ENCODE measurements at places on chromosomes 3 and 15. TPM values are rescaled to one million over a fixed set of nuclear protein-coding genes. Genes with fewer than 3 reads are reported as not detected.

The PXYLP1 gene
- polyA plus RNA-seq, result 39.3 TPM

The SLC2A2 gene
- 19.5 TPM for polyA plus RNA-seq

The SOX2 gene
- 0.30 TPM for polyA plus RNA-seq

The GHSR gene
- polyA plus RNA-seq, result not detected

The RABL3 gene
- polyA plus RNA-seq, result 33.2 TPM

- no peak for DNase-seq
Observed at GRCh38 chr3:78183906-78184599, 1144.2 kb downstream of the ROBO2 start.

DNA sequence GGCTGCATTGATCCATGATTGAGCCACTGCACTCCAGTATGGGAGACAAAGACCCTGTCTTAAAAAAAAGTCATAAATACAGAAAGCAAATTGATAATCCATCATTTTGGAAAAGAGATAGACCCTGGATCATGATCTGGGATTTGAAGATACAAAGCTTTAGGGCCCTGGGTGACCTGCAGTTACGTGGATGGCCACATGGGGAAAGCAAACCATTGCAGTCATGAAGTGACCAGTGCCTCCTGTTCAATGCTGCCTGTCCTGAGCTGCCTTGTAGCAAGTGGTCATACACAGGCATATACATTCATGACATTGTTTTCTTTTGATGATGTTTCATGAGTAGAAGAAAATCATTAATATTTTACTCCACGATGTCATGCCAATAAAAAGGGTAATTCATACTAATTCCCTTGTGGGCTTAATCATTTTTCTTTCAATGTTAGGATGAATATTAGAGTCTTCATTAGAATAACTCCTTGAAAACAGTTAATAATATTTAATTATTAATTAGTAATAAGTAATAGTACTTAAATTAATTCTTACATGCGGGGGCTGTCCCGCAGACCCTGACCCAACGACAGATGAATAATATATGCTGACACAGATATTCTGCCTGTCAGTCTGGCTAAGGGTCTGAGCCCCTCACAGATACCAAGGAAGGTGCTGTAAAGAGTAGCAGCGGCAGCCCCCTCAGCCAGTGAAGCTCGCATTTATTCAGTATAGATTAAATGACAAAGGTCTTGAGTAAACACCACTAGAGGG is 109.0 kb upstream of the UNC13C start:
- DNase-seq, result no peak

GRCh38 chr15:86735247-86736040 is 655.8 kb downstream of the AGBL1 start:
- DNase-seq, result no peak

DNA sequence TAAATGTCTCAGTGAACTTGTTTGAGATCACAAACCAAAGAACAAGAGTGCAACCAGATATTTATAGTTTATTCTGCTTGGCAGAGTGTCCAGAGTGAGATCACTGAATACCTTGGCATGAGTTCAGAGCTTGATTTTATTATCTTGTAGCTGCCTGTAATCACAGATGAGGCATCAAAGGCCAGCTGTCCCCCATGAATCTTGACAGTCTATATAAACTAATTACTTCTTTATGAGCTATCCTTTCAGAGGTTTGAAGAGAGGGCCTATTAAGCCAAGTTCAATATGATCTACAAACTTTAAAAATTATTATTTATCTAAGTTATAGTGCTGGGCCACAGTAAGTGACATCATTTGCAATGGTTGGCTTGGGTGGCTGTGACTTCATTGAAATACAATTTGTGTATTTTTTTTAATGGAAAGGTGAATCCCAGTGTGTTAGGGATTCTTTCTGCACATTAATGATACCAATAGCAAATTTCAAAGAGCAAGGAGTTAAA is 251.5 kb downstream of the CLSTN2 start:
- peak; percentile 46 for DNase-seq

GRCh38 chr3:42756681-42757213 is 16.3 kb downstream of the CCDC13 start:
- DNase-seq, result no peak

DNA sequence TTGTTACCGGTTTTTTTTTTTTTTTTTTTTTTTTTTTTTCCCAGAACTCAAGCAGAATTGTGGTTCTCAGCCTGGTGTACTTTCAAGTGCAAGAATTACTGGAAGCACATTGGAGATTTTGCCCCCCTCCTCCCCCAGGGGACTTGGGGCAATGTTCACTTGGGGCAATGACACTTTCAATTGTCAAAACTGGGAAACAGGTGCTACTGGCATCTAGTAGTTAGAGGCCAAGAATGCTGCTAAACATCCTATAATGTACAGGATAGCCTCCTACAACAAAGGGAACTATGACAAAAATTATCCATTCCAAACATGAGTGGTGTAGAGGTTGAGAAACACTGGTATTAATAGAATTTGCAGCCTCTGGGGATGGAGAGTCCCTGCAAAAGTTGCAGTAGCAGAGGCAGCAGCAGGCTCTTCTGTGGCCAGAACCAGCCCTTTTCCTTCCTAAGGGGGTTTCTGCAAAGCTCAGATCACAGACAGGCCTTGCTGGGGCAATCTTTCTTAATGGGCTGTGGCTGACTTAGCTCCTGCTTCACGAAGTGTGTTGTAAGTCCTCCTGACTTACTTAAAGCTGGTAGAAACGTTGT is 144.3 kb upstream of the MRPS22 start:
- no peak for DNase-seq

DNA sequence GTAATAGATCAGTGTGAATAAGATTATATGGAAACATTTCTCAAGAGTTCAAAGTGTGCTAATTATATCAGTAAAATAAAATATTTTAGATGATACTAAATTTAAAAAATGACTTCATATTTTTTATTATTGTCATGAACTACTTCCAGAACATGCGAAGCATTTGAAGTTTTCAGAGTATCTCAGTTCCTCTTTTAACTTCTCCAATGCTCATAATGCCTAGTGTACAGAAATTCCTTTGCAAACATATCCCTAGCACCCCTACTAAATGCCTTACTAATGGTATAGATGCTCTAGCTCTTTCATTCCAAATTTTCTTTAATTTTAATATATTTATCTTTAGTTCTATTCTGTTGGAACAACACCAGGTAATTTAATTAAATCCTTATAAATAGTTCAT is 580.4 kb downstream of the CADM2 start:
- DNase-seq, result no peak

GRCh38 chr3:175479175-175479574 is 620.0 kb downstream of the NAALADL2 start:
- DNase-seq, result no peak

DNA sequence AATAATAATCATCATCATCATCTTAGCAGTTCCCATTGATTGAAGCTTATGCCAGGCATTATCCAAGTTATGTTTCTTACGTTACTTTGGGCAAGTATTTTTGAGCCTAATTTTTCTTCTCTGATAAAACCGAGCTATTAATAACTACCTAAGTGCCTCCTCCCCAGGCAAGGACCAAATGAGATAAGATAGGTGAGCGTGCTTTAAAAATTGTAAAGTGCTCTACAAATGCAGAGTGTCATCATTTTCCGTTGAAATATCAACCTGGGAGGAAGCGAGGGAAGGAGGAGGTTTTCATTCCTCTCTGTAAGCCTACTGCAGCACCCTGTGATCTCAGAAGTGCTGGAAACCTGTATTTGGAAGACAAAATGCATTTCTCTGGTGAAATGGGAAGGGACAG is 96.7 kb upstream of the MITF start:
- DNase-seq, result no peak

GRCh38 chr3:158488670-158489069 is 82.3 kb upstream of the MLF1 start:
- no peak for DNase-seq

- DNase-seq, result no peak
Observed at GRCh38 chr15:79089331-79089889, 1.2 kb downstream of the RASGRF1 start.

DNA sequence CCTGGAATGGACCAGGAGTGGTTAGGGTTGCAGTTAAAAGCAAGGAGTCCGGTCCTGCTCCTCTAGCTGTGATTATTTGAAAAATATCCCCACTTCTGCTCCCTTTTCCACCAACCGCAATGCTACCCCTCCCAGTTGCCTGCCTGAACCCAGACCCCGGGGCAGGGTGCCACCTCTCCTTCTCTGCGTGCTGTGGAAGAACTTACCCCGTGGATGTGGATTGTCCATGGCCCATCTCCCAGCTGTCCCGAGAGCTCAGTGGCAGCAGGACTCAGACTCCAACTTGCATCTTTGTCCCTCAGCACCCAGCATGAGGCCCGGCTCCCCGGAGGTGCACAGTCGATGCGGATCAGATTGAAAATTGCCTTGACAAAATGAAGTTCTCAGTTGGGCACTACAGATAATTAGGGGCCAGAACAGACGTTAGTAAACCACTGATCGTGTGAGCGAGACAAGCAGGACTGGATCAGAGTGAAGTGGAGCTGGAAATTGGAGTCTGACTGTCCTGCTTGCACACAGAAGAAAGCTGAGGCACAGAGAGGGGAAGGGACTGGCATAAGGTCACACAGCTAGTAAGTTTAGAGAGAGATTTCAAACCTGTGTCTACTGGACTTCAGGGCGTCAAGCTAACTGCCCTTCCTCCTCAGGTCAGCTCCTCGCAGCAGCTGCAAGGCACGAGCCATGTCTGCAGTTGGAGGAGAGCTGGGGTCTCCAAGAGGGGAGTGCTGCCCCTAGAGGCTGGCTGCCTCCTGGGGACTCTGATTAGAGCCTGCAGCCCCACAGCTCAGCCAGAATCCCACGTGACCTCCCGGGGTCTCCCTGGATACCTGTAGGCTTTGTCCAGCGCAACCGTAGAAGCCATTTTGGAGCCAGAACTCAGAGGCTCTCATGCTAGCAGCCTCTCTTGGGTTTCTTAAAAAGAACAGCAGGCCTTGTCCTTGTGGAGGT is 14.7 kb downstream of the SLC6A1 start:
- DNase-seq, result no peak

DNA sequence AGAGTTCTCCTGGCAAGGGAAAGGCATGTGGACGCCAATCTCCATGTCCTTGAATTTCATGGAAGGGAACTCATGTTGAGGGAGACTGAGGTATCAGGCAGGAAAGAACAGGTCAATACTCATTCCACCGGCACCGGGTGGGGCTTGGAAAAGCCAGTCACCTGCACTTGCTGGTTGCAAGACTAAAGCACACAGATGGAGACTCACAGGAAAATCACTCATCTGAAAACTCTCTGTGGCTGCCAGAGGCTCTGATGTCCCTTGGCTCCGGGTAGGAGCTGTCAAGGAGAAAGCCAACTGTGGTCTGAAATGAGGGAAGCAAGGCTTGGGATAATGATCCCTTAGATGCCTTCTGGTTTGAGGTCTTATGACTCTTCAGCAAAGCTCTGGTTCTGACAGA is 8.7 kb upstream of the CGNL1 start:
- DNase-seq, result no peak

DNA sequence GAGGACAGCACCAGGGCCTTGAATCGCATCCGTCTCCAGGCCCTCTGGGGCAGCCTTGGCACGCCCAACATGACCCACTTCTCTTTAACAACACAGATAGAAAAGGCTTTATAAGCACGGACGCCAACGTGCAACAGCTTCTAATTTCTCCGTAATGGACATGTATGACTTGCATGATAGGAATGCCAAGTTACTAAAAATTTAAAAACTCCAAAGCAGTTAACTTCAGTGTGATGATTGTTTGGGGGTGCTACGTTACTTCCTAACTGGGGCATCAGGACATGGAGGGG is 30.9 kb upstream of the SNRPA1 start:
- DNase-seq, result no peak

- DNase-seq, result no peak
Observed at GRCh38 chr15:57649138-57649537, 57.4 kb upstream of the POLR2M start.

GRCh38 chr15:89282631-89283030 is 38.9 kb downstream of the FANCI start:
- no peak for DNase-seq

- no peak for DNase-seq
Observed at GRCh38 chr3:178059119-178059518, 477.1 kb upstream of the KCNMB2 start.

DNA sequence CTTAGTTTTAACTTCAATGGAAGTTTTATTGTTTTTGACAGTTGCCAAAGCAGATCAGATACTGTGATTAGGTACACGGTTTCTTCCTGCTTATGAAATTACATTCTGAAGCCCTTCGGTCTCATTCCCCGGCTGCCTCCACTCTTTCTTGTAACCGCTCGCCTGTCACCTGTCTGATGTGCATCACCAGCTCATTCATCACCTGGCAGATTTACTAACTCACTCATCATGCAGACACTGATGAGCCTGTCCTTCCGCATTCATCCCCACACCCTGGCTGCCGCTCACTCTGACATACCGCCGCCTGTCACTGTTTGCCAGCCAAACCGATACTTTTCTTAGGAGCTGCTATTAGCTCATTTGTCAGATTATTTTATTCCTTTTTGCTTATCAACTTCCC is 82.8 kb upstream of the NSMCE3 start:
- no peak for DNase-seq

GRCh38 chr15:92992720-92993119 is 92.6 kb downstream of the CHD2 start:
- no peak for DNase-seq

- no peak for DNase-seq
Observed at GRCh38 chr3:9729419-9729818, 2.1 kb upstream of the BRPF1 start.

DNA sequence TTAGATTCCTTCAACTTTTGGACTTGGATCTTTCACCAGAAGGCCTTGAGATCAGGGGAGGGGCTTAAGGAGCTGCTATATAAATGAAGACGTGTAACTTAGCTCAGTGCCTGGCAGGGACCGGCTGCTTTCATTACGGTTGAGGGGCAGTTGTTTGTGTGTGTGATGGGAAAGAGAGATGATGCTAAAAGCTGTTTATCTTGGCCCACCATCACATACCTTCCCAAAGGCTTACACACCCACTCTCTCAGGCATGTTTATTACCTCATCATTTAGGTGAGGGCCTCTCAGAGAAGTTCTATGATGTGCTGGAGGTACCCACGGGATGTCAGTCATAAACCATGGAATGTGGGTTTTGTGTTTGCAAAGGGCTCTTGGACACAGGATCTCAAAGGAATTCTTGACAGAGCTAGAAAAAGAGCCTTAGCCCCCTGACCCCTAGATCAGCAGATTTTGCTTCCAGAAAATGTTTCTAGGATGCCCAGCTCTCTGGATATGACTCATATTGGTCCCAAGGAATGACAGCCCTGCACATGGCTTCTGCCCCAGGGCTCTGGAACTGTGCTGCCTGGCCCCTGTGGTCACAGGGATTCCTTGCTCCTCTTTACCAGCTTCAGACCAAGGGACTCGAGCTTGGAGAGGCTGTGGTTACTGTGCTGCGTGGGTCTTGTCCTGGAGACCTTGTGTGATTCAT is 15.9 kb upstream of the SMAD3 start:
- DNase-seq, result no peak

GRCh38 chr3:18127859-18128681 is 297.1 kb downstream of the SATB1 start:
- no peak for DNase-seq
